Ascending aorta (tissue), 2 donors: ENCODE measurements at places on chromosomes 3 and 15. TPM values are rescaled to one million over a fixed set of nuclear protein-coding genes. Genes with fewer than 3 reads are reported as not detected.
A peak's percentile ranks its signal among the peaks of the same experiment; 100 is the strongest.

GRCh38 chr15:26967719-26968269, 3.2 kb upstream of the GABRG3 start:
- no peak for DNase-seq

GRCh38 chr3:188975600-188976314, 196.0 kb upstream of the TPRG1 start:
- no peak for DNase-seq

DNA sequence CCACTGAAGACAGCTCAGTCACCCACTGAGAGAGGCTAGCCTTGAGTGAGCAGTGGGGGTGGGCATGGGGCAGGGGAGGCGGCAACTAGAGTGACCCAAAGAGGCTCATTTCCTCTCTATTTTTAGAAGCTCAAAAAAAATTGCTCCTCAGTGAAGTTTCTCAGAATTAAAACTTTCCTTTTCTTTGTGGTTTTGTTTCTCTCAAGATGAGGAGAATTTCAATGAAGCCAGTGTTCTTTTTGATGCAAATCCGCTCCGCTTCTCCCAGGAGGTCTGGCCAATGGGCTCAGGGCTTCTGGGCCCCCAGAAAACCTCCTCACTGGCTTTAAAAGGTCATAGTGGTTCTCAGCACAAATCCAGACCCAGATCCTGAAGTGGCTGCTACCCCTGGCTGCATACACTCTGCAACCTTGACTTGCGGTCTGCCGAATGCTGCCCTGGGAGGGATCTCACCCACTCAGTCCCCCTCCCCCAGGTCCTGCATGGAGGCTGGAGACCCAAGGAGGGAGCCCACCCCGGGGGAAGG, at the start of gene ACSBG1:
Gene ACSBG1, minus strand, starts transcription at position 51 of the 526 bp plus-strand sequence. CDS start 64 bp downstream, outside the sequence.
- DNase-seq: no peak

- no peak for DNase-seq
These were observed 6.7 kb downstream of the PRC1 start for GRCh38 chr15:90987561-90988141.

GRCh38 chr15:70633991-70634390, 129.4 kb downstream of the UACA start:
- no peak for DNase-seq

DNA sequence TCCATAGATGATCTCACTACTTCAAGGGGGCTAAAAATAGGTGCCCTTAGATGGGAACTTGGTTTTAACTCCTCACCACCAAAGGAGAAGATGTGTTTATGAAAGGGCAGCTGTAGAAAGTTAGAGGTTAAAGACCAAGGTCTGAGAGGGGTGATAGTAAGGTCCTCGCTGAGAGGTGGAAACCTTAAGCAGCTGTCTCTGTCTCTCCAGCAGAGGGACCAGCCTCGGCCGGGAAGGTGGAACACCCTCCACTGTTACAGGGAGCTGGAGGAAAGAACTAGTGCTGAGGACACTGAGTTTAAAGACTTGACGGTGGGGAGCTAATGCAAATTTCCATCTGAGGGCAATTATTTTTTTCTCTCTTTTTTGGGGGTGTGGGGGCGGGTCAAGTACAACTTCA, 8.9 kb upstream of the RLBP1 start:
- DNase-seq: no peak

- no peak for DNase-seq
These were observed 50.1 kb downstream of the SLC6A20 start for GRCh38 chr3:45746165-45746776.

DNA sequence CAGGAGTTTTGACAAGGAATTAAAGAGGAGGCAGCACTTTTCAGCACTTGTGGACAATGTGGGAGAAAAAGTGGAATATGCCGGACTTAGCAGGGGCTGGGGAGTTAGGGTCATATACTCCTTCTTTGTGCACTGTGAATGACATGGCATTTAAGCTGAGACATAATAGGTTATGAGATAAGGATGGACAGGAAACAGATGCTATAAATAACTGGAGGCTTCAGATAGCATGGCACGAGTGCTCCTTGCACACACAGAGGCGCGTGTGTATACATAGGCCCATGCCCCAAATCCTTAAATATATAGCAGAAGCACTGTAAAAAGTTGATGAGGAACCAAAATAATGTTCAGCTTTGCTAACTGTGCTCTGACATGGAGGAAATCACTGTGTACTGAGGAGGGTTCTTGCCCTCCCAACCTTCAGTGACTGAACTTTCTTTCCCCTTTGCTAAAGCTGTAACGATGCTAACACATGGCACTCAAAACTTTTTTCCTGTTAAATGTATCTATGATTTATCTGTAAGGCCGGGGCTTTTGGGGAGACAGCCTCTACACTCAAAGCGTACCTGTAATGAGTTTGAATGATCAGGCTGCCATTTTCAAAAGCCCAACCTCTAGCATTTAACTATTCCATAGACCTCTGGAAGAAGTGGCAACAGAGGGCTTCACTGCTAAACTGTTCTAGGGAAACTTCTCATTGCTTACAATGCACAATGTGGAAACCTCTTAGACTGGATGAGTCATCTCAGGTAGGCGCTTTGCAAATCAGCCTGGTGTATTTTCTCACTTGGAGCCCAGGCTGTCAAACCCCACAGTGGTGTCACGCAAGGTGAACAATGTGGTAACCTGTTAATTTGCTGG, 784.6 kb downstream of the NR2F2 start:
- no peak for DNase-seq

- no peak for DNase-seq
These were observed 3.3 kb upstream of the PSMD2 start for GRCh38 chr3:184295771-184296170.

GRCh38 chr3:157912514-157913451, 193.4 kb downstream of the SHOX2 start:
- DNase-seq: no peak

GRCh38 chr15:101647251-101647650, 4.9 kb downstream of the TM2D3 start:
- no peak for DNase-seq

GRCh38 chr15:60318216-60318867, 79.4 kb downstream of the ANXA2 start:
- DNase-seq: no peak

- no peak for DNase-seq
These were observed 111.4 kb downstream of the DLG1 start for GRCh38 chr3:197186887-197187588.

GRCh38 chr3:49255112-49255511, 21.9 kb downstream of the C3orf62 start:
- DNase-seq: no peak

- no peak for DNase-seq
These were observed 175.8 kb upstream of the STT3B start for GRCh38 chr3:31356941-31357340.

DNA sequence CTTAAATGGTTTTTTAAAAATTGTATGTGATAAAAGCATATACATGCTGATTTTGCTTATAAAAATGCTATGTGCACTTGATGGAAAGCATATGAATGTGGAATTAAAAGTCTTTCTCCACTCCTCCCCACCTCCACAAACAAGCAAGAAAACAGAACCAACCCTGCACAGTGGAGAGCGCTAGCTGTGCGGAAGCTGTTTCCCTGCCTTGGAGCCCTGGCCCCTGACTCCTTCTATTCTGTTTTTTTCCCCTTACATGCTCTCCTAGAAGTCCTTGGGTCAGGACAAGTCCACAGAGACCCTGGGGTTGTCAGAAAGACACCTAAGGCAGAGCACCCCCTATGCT, 64.2 kb downstream of the BOC start:
- DNase-seq: no peak

DNA sequence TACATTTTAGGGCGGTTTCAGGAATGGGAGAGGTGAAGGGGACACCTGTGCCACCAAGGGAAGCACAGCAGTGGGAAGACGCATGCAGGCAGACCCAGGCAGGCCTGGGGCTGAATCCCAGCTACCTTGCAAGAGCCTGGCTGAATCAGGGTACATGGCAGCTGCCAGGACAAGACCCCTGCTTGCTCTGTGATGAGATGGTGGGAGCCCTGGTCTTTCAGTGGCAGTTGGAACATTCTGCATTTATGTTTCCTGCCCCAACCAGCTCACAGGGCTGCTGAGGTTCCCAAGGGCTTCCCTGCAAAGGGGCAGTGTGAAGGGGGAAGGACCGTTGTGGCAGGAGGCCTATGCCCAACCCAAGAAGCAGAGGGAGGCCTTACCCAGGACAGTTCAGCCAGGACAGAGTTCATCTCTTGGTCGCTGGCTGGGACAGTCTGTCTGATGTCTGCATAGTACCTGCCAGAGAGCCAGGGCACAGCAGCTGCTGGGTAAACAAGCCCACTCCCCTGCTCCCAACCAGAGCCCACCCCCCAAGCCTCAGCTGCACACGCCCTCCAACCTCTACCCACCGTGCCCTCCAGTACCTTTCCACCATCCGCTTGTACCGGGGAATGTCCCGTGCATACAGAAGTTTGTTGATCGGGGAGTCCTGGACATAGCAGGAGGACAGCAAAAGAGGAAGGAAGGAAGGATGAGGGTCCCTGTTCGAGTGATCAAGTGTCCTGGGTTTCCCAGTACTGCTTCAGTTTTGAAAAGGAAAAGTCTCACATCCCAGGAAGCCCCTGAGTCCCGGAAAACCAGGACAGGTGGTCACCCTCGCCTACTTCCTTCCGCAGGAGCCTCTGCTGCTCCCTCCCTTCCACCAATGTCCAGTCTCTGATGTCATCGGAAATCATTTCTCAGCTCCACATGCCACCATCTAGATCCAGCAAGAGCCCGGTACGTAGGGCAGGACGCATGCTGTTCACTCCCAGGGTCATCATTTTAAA, 23.1 kb downstream of the PLXNB1 start:
- no peak for DNase-seq

DNA sequence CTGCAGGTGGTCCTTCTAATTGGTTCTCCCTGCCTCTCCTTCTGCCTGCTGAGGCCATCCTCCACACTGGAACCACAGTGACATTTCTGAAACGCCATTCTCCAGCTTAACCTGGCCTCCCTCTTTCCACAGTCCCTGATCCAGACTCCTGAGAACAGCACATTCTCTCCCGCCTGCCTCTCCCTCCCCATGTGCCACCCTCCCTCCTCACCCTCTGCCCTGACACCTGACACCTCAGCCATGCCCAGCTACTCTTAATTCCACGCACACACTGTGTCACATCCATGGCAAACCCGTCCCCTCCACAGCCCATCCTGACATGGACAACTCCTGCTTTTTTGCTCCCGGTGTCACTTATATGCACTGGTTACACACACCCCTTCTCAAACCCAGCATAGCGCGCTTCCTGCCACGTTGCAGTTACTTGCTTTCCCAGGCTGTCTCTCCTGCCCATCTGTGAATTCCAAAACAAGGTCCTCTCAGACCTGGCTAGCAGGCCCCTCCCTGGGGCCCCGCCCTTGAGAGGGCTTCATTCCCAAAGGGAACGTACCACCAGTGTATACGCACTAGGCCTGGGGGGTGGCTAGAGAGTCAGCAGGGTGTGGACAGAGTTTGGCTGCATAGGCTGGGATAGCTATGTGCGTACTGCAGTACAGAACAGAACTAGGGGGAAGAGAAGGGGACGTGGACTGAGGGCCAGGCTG, 92.7 kb upstream of the BLM start:
- no peak for DNase-seq

GRCh38 chr3:173750095-173750494, 352.6 kb downstream of the NLGN1 start:
- DNase-seq: no peak

DNA sequence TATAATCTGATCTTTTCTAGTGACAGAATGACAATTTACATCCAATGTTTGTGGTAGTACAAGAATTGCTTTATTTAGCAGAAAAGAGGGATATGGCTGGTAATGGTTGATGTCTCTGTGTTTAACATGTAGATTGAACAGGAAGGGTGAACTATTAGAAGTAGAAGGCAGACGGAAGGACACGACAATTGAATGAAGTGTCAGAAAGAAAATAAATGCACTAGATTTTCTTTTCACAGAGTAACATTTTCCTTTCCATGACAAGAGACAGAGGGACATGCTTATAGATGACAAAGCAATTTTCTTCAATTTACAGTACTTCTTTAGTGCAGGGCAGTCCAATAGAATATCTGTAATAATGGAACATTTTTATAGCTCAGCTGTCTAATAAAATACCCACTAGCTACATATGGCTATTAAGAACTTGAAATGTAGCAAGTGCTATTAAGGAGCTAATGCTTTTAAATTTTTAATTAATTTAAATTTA, 48.9 kb upstream of the MBNL1 start:
- no peak for DNase-seq

GRCh38 chr3:130299531-130299930, 45.9 kb upstream of the COL6A5 start:
- DNase-seq: no peak

- peak; percentile 80 for DNase-seq
These were observed 2.0 kb upstream of the HYAL2 start for GRCh38 chr3:50324351-50325112.

ECT2 gene
- 27.1 TPM for total RNA-seq

SUSD5 gene
- 68.0 TPM for total RNA-seq

GOLGA8H gene
- total RNA-seq: not detected

CCR4 gene
- total RNA-seq: 3.1 TPM

ZNF860 gene
- 0.43 TPM for total RNA-seq

CIAO2A gene
- 2.4 TPM for total RNA-seq

GOLGA8J gene
- 0.75 TPM for total RNA-seq

DPPA2 gene
- not detected for total RNA-seq

MUC20 gene
- total RNA-seq: 52.0 TPM

SPATA12 gene
- total RNA-seq: not detected

WDR49 gene
- total RNA-seq: not detected

CYP8B1 gene
- 0.43 TPM for total RNA-seq
